ENCODE measurements at places on chromosomes 1 and 21. TPM values are rescaled to one million over a fixed set of nuclear protein-coding genes. Genes with fewer than 3 reads are reported as not detected.

The ARHGEF10L gene
- total RNA-seq, result 39.6 TPM

The KCNK2 gene
- total RNA-seq, result 13.7 TPM

The FAM72D gene
- not detected for total RNA-seq

The AIRE gene
- total RNA-seq, result 0.30 TPM

The DCST1 gene
- total RNA-seq, result 0.21 TPM

The APOBEC4 gene
- not detected for total RNA-seq

The NEGR1 gene
- 46.9 TPM for total RNA-seq

The SERPINC1 gene
- total RNA-seq, result not detected

The TIE1 gene
- total RNA-seq, result 63.6 TPM

The SPRR2F gene
- not detected for total RNA-seq

The MTFR1L gene
- 69.3 TPM for total RNA-seq

The FAM76A gene
- total RNA-seq, result 26.4 TPM

All from tibial nerve (tissue), 4 donors.